ENCODE measurements at places on chromosomes 13 and 19. TPM values are rescaled to one million over a fixed set of nuclear protein-coding genes. Genes with fewer than 3 reads are reported as not detected.

PROSER1 gene
- 36.9 TPM for polyA plus RNA-seq

ZNF667 gene
- polyA plus RNA-seq: 9.0 TPM

KASH5 gene
- polyA plus RNA-seq: not detected

C1QTNF9B gene
- 2.7 TPM for polyA plus RNA-seq

PIBF1 gene
- 24.8 TPM for polyA plus RNA-seq

IZUMO2 gene
- not detected for polyA plus RNA-seq

DNA sequence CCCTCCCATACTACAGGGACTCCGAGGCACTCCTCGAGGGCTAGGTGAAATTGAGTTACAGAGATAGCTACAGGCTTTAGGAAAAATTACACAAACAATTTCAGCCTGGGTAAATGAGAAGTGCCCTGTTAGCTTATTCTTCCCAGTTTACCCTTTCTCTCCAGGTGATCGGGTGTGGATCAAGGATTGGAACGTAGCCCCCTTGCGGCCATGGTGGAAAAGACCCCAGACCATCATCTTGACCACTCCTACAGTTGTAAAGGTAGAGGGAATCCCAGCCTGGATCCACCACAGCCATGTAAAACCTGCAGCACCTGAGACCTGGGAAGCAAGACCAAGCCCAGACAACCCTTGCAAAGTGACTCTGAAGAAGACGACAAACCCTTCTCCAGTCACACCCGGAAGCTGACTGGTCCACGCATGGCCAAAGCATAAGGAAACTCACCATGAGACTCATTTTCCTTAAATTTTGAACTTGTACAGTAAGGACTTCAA is 600.6 kb downstream of the UQCRFS1 start:
- no peak for DNase-seq

DNA sequence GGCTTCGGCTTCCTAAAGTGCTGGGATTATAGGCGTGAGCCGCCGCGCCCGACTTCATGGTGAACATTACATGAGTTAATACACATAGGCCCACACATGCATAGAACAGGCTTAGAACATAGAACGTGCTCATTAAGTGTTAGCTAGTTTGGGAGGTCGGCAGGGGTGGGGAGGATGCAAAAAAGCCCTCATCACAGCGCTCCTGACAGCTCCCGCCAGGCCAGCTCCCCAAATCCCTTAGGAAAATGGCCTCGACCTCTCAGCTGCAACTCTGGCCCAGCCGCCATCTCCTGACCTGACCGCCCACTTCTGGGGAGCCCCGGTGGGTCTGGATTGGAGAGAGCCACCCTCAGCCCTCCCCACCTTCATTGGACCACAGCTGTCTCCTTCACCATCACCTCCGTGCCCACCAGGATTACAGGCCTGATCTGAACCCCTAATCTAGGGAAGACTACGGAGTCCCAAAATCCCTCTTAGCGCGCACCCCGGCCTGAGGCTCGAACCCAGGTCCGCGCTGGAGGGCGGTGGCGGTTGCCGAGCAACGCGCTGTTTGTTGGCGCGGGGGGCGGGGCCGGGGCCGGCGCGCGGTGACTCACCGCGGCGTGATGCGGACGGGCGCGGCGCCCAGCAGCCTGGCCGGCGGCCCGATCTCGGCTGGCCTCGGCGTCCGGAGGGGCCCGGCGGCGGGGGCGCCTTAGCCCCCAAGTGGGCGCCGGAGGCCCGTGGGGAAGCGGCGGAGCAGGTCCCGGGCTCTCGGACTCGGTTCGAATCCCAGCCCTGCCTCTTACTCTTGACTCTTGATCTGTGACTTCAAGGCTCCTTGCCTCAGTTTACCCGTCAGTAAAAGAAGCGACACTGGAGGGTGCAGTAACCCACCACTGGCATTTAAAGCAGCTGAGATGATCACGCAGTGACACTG is 26.7 kb upstream of the NANOS3 start:
- DNase-seq: peak; percentile 88

TMC4 gene
- polyA plus RNA-seq: 3.5 TPM

GRCh38 chr19:30649934-30650614 is 277.9 kb downstream of the ZNF536 start:
- peak; percentile 68 for DNase-seq

FBL gene
- not detected for polyA plus RNA-seq

DNA sequence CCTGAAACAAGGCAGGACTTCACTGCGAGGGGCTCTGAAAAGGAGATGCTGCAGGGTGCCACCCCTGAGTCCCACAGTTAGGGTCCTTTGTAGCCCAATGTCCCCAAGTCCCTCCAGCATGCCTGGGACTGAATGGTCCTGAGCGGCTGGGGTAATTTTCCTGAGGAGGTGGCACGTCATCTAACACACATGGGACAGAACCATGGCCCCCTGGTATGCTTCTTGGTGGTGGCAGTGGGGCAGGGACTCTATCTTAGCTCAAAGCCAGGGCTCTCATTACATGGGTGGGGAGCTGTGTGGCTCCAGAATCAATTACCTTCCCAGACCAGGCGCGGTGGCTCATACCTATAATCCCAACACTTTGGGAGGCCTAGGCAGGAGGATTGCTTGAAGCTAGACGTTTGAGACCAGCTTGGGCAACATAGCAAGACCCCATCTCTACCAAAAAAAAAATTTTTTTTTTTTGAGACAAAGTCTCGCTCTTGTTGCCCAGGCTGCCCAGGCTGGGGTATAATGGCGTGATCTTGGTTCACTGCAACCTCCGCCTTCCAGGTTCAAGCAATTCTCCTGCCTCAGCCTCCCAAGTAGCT is 7.9 kb upstream of the SLC7A9 start:
- DNase-seq: no peak

BRSK1 gene
- polyA plus RNA-seq: 6.5 TPM

GRCh38 chr19:35257113-35257461 is 8.3 kb downstream of the LSR start:
- DNase-seq: no peak

USF2 gene
- polyA plus RNA-seq: 91.0 TPM

- DNase-seq: no peak
Measured at GRCh38 chr19:3572855-3573161, at the start of gene HMG20B. HMG20B (plus strand) TSS chr19:3572944; CDS start chr19:3573310, 366 bp downstream.

- DNase-seq: peak; percentile 61
Measured at GRCh38 chr13:100235311-100235901, 146.5 kb downstream of the PCCA start.

FAM83E gene
- polyA plus RNA-seq: 0.13 TPM

GRCh38 chr19:7512400-7512851 is 3.5 kb upstream of the ZNF358 start:
- no peak for DNase-seq

SYCN gene
- not detected for polyA plus RNA-seq

GRCh38 chr19:49555600-49556411 is 24.6 kb downstream of the NOSIP start:
- DNase-seq: peak; percentile 57

DNA sequence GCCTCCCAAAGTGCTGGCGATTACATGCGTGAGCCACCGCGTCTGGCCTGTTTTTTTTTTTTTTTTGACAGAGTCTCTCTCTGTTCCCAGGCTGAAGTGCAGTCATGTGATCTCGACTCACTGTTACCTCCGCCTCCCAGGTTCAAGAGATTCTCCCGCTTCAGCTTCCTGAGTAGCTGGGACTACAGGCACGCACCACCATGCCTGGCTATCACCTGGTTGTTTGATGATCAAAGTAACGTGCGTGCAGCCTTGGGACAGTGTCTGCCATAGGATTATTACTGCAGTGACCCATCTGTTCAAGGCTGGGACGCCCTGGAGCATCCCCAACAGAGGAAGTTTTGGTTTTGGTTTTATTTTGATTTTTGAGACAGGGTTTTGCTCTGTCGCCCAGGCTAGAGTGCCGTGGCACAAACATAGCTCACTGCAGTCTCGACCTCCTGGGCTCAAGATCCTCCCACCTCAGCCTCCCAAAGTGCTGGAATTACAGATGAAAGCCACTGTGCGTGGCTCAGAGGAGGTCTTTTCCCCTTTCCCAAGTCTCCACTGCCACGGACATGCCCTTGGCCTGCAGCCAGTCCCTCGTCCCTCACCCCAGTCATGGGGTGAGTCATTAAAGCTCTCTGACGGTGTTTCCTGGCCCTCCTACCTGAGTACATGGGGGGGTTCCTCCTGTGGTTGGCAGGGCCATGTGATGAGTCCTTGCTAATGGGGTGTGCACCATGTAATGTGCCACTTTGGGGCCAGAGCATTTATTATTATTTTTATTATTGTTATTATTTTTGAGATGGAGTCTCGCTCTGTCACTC is 65.6 kb downstream of the IER2 start:
- no peak for DNase-seq

- DNase-seq: no peak
Measured at GRCh38 chr13:76634431-76635191, 251.6 kb downstream of the KCTD12 start.

DNA sequence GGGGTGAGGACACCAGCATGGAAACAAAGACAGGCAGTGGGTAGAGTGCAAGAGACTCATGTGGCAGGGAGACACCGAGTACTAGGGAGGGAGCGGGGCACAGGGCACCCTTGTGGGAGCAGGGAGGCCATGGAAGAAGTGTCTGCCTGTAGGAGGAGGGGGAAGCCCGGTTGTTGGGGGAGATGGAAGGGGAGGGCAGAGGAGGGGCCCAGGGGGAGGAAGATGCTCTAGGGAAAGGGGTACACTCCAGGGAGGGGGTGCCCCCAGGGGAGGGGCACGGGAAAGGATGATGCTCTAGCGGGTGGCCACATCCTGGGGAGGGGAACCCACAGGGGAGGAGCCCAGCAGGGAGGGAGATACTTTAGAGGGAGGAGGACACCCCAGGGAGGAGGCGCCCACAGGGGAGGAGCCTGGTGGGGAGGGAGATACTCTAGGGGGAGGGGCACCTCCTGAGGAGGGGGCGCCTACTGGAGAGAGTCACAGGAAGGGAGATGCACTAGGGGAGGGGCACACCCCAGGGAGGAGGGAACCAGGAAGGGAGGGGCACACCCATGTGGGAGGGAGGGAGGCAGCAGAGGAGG is 24.9 kb downstream of the CPAMD8 start:
- no peak for DNase-seq

Measured in muscle of arm (tissue), 14 donors.